ENCODE measurements at places on chromosomes 7 and 10. TPM values are rescaled to one million over a fixed set of nuclear protein-coding genes. Genes with fewer than 3 reads are reported as not detected.

- no peak for DNase-seq
These were observed 505 bp downstream of the HNRNPA2B1 start for GRCh38 chr7:26200038-26200443.

The PHKG1 gene
- polyA plus RNA-seq, result 0.41 TPM

DNA sequence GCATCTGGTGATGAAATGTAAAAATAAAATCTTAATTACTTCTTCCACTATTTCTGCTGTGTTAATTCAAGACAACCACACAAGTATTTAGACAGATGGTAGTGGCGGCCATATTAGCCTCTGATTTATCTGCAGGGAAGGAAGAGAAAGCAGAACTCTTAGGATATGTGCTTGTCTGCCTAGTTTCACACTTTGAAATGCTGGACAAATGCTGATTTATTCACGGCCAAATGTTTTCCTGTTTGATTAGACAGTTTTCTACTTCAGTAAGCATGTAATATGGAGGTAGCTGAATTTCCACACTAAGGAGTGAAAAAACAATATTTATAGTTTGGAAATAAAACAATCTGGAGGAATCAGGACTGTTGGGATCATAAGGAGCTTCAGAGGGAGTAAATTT lies 158.1 kb downstream of the AGMO start:
- DNase-seq, result no peak

DNA sequence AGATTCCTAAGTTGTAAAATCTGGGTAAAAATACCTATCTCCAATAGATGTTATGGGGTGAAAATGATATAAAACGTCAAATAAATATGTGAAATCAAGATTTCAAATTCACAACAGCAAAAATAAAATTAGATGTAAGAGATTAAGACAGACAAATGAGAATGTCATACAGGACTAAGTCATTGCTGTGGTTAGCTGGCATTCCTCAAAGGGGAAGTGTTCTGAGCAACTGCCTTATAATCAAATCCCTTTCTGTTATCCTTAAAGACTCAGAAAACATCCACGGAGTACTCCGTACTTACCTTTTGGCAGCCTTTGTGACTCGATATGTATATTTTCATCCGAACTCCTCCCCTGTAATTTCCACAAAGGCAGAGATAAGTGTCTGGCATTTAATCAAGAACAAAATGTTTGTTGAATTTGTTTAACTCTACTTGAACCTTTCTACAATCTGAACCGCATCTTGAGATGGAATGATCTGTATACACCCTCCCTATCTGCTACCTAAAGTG lies 559.6 kb downstream of the GATA3 start:
- no peak for DNase-seq

The DLX5 gene
- 0.06 TPM for polyA plus RNA-seq

DNA sequence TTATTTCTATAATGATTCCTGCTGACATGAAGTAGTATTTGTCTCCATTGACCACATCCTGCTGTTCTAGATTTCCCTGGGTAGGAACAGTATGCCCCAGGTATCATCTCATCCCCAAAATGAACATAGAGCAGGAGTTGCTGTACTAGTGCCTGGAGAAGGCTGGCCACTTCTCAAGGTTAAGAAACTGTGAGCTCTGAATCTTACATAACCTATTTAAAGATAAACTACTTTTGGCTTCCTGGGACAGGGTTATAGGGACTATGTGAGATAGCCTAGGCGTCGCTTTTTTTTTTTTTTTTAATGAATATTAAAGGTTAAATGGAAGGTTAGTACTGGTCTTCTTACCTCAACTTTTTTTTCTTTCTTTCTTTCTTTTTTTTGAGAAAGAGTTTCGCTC lies 103.0 kb downstream of the LRRC4 start:
- no peak for DNase-seq

The ZCCHC24 gene
- polyA plus RNA-seq, result 33.2 TPM

DNA sequence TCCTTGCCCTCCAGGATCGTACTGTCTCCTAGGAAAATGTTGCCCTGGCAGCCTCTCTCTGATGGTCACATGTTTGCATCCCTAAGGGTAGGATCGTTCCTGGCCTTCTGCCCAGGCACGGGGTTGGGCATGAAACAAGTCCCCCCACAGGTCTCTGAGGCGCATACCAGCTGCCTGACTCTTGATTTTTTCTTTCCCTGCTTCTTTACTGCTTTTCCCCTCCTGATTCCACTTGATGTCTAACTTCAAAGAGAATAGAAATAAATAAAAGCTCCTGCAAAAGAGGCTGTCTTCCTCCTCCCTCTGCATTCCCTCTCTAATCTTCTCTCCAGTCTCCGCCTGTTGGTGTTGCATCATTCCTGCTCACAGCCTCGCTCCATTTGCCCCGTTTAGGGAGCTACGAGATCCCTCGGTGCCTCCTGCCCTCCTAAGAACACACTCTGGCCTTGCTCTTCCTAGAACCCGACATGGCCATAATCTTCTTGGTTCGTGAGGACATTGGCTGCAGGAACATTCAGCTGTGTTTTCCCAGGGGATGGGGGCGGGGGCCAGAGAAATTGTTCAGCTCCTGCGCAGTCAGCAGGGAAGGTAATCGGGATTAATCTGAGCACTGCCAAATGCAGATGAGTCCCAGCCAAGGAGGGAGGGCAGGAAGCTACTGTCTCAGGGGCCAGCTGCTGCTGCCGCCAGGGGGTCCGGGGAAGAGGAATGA lies 26.0 kb downstream of the LEP start:
- peak; percentile 70 for DNase-seq

GRCh38 chr7:35777121-35777520 lies 23.7 kb upstream of the SEPTIN7 start:
- no peak for DNase-seq

DNA sequence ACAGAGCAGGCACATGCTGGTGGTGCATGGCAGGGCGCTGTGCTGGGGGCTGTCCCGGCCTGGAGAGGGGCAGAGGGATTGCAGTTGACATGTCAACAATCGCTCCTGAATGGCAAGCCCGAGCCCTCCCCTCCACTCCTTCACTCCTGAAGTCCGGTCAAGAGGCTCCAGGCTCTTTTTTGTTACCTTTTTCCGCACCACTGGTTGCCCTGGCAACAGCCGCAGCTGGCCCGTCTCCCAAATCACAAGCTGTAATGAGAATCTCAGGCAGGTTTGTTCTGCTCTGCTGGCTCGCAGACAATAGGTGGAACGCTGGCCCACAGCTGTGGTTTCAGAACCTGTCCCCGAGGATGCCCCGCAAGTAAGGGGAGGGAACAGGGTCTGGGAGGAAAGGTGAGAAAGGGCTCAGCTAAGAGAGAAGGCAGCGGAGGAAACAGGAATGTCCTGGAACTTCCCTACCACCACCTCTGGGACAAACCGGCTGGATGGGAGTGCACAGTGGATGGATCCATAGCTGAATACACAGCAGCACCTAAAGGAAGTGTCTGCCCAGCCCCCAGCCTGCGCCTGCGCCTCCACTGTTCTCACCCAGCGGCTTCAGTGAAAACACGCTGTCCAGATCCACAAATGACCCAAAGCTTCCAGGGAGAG lies 58.9 kb downstream of the CALML3 start:
- DNase-seq, result no peak

- DNase-seq, result no peak
These were observed 13.1 kb downstream of the VCL start for GRCh38 chr10:74011017-74011416.

GRCh38 chr10:5310914-5311313 lies 53.9 kb upstream of the UCN3 start:
- no peak for DNase-seq

DNA sequence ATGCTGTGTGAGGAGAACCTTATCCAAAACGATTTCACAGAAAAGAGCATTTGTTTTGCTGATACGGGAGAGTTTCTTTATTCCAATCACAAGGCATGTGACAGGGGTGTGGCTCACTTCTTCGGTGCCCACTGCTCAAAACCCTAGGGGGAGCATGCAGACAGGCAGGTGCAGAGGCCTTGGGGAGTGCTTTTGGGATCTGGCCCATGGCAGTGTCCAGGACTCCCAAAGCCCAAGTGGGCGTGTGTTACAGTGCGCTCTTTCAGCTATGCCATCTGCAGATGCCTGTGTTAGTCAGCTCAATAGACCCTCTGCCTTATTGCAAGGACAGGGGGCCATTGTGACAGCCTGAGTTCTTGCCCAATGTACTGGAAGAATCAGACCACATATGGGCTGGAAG lies 94.8 kb downstream of the CSTF2T start:
- DNase-seq, result no peak

GRCh38 chr7:9719303-9719702 lies 1254.4 kb upstream of the PHF14 start:
- no peak for DNase-seq

DNA sequence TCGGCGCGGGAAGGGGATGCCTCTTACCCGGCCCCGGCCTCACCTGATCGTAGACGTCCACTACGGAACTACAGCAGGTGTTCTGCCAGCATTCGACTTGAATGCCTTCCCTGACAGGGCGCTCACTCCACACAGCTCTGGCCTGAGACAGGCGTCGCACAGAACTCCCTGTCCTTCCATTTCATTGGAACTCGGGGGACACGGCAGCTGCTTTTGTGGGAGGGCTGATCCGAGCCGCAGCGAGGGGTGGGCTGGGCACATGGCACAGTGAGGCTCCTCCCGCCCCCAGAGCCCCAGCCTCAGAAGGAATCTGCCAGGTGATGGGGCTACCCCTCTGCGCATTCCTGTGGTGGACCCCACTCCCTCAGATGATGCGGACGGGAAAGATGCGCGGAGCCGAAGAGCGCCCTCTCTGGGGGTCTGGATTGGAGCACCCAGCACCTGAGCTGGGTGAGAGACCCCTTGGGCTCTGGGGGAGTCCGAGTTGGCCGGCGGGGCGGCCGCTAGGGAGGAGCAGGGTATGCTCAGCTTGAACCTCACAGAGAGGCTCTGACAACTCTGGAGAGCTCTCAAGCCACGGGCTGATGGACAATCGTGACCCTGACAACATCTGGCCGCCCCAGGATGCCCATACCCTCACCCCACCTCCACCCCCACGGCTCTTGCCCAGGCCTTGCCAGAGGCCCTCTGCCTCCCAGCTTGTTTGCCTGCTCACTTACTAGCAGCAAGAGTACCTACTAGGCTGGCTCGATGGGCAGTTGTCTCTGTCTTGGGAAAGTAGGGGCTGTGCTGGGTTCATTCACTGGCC lies 36.6 kb downstream of the RASGEF1A start:
- no peak for DNase-seq

The CHPF2 gene
- polyA plus RNA-seq, result 33.6 TPM

DNA sequence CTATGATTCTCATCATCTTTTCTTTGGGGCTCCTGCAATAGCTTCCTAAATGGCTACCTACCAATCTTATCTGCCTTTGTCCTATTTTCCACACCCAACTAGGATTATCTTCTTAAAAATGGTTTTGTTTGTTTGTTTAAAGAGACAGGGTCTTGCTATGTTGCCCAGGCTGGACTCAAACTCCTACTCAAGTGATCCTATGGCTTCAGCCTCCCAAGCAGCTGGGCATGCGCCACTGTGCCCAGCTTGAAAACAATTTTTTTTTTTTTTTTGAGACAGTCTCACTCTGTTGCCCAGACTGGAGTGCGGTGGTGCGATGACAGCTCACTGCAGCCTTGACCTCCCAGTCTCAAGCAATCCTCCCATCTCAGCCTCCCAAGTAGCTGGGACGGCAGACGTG lies 14.9 kb downstream of the DNMBP start:
- DNase-seq, result no peak

- no peak for DNase-seq
These were observed 33.6 kb upstream of the GUSB start for GRCh38 chr7:66015440-66016130.

GRCh38 chr10:90958781-90959180 lies 37.9 kb upstream of the ANKRD1 start:
- no peak for DNase-seq
